Left renal cortex interstitium (tissue), 4 donors: ENCODE measurements at places on chromosomes 3 and 15. TPM values are rescaled to one million over a fixed set of nuclear protein-coding genes. Genes with fewer than 3 reads are reported as not detected.
A peak's percentile ranks its signal among the peaks of the same experiment; 100 is the strongest.

GRCh38 chr3:45017821-45018220 lies 8.3 kb upstream of the CLEC3B start:
- DNase-seq = no peak

GRCh38 chr3:178669022-178669601 lies 132.9 kb downstream of the KCNMB2 start:
- no peak for DNase-seq

- DNase-seq = no peak
Measured at GRCh38 chr3:105537371-105538080, 170.8 kb downstream of the ALCAM start.

- DNase-seq = peak; percentile 63
Measured at GRCh38 chr15:69735121-69735520, 282.5 kb downstream of the RPLP1 start.

DNA sequence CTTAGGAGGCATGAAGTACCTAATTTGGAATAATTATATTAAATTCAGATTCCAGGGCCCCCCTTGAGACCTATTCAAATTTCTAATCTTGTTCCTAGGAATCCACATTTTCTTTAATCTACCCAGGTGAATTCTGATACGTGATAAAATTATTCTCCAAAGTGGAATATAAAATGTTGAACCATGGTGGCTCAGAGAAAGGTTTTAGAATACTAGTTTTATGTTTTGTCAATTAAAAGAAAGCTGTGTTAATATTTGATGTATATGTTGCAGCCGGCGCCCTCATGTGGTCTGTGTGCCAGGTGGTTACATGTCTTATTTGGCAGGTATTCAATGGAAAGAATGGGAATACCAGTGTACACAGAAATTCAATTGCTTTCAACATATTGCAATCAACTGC lies 321.8 kb downstream of the FEZF2 start:
- DNase-seq = no peak

DNA sequence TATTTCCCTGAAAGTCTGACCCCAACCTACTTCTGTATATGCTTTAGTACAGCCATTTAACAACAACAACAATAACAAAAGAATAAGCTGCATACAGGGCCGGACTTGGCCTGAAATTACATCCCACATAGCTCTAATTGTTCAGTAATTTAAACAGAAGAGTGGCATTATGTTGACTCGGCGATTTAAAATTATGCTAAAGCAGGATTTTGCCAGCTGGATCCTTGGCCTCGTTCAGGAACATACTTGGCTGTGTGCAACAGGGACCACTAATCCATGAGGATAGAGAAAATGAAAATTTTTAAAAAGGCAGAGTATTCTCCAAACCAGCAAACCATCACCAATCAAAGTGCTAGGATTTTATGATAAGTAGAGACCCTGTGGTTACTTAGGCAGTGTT lies 433.1 kb upstream of the RBMS3 start:
- DNase-seq = no peak

GRCh38 chr3:16520970-16521881 lies 7.7 kb upstream of the RFTN1 start:
- no peak for DNase-seq

GRCh38 chr3:15380980-15381890 lies 46.1 kb downstream of the METTL6 start:
- no peak for DNase-seq

- DNase-seq = no peak
Measured at GRCh38 chr15:78708713-78709260, 67.8 kb upstream of the CHRNB4 start.

- no peak for DNase-seq
Measured at GRCh38 chr3:18443665-18444594, 18.8 kb upstream of the SATB1 start.

DNA sequence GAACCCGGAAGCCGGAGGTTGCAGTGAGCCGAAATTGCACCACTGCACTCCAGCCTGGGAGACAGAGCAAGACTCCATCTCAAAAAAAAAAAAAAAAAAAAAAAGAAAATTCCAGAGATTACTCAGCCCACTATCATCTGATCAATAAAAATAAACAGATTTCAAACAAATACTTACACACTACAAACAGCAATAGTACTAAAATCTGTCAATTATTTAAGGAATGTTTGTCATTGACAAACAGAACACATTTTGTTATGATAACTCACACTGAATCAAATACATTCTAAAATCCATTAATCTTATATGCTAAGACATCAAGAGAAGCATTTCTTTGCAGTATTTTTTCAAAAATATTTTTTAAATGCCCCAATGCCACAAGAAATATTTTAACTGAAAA lies 7.6 kb downstream of the MYO9A start:
- DNase-seq = no peak

DNA sequence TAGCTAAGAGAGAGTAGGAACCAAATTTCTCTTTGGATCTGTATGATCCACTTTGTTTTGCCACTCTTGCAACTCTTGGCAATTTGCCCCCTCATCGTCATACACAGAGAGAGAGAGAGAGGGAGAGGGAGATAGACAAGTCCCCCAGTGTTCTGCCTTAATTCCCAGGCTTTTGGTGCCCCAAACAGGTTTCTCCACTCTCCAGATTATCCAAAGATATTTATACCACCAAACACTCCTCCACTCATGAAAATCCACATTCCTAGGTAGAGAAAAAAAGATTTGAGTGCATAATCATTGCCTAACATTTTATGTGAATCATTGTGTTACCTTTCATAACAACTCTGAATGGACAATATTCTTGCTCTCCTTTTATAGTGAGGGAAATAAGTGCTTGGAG lies 15.3 kb downstream of the ACP3 start:
- no peak for DNase-seq

The TICRR gene
- 6.2 TPM for polyA plus RNA-seq

The AHSG gene
- polyA plus RNA-seq = 0.44 TPM

The KNG1 gene
- polyA plus RNA-seq = 220 TPM

The KLF15 gene
- polyA plus RNA-seq = 8.8 TPM

The CCDC51 gene
- polyA plus RNA-seq = 26.7 TPM

The ANKRD63 gene
- polyA plus RNA-seq = 0.56 TPM

The WDR76 gene
- polyA plus RNA-seq = 14.4 TPM

The ACKR2 gene
- polyA plus RNA-seq = 3.1 TPM
